ENCODE measurements at places on chromosomes 2 and 18.

DNA sequence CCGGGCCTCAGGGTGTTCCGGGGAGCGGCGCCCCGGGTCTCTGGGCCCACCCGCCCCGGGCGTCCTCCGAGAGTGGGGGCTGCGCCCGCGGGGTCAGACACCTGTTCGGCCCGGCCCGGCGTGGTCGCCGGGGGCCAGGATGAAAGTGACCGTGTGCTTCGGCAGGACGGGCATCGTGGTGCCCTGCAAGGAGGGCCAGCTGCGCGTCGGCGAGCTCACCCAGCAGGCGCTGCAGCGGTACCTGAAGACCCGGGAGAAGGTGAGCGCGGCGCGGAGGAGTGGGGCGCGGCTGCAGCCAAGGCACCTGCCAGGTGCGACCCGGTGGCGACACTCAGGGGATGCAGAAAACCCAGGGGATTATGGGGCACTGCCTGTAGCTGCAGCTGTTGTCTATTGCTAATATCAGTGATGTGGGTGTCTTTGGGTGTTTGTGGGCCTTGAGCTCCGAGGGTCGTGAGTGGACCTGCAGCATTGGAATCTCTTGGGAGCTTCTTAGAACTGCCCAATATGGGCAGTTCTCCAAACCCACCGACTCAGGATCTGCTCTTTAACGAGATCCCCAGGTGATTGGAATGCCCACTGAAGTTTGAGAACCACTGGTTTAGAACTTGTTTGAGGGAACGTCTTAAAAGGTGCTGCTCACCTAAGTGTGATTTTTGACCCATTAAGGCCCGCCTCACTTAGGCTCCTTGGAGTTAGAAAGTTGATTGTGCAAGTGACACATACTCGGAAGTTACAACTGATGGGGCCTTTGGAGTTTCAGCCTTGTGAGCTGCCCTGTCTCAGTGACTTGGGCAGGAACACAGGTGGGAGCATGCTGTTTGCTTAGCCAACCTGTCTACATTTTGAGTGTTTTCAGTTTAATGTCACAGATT lies 823 bp downstream of the PARD3B start:
- DNase-seq: no peak

- no peak for DNase-seq
These were observed 33.0 kb upstream of the GREB1 start for GRCh38 chr2:11500702-11501303.

GRCh38 chr2:64727013-64727767 lies 73.5 kb upstream of the SERTAD2 start:
- DNase-seq: no peak

- DNase-seq: no peak
These were observed 84.3 kb downstream of the RIT2 start for GRCh38 chr18:43031169-43031568.

GRCh38 chr2:129765678-129766351 lies 213.7 kb upstream of the RAB6C start:
- DNase-seq: no peak

DNA sequence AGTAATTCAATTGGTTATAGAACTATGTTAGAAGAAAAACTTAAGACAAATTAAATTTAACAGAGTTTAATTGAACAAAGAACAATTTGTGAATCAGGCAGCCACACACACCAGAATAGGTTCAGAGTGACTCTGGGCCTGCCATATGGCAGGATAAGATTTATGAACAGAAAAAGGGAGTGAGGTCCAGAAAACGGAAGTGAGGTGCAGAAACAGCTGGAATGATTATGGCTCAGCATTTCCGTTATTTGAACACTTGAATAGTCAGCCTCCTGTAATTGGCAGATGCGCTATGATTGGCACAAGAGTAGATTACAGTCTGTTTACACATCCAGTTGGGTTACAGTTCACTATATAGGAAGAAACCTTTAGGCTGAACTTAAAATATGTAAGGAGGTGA lies 99.0 kb downstream of the MBD2 start:
- DNase-seq: no peak

DNA sequence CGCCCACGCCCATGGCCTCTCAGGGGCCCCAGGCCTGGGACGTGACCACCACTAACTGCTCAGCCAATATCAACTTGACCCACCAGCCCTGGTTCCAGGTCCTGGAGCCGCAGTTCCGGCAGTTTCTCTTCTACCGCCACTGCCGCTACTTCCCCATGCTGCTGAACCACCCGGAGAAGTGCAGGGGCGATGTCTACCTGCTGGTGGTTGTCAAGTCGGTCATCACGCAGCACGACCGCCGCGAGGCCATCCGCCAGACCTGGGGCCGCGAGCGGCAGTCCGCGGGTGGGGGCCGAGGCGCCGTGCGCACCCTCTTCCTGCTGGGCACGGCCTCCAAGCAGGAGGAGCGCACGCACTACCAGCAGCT lies 2.4 kb downstream of the B3GNT7 start:
- DNase-seq: no peak

GRCh38 chr2:208006833-208007232 lies 18.5 kb downstream of the PLEKHM3 start:
- DNase-seq: no peak

- no peak for DNase-seq
These were observed 1794.1 kb upstream of the LRRTM1 start for GRCh38 chr2:82098617-82099016.

GRCh38 chr2:61536180-61536571 lies 2.0 kb downstream of the XPO1 start:
- DNase-seq: no peak

- no peak for DNase-seq
These were observed 49.1 kb downstream of the MFSD6 start for GRCh38 chr2:190457256-190457655.

- no peak for DNase-seq
These were observed 77.0 kb downstream of the MBD2 start for GRCh38 chr18:54147439-54147838.

- no peak for DNase-seq
These were observed 98.6 kb downstream of the HDAC4 start for GRCh38 chr2:239302083-239302807.

DNA sequence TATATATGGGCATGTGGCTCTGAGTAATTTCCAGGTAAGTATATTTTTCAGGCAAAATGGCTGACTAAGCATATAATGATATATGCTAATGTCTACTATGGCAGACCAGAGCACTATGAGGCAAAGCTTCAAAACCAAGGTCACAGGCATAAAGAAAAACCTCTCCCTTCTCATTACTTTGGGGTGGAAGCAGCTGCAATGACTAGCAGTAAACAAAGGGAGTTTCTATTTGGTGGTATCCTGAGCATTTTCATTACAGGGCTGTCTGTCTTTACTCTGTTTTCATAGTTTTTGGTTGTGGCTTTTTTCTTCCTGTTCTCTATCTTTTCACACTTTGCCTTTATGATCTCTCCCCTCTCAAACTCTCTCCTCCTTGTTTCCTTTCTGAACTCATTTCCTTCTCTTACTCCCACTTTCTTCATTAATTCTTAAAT lies 15.6 kb downstream of the PDE6D start:
- DNase-seq: no peak

DNA sequence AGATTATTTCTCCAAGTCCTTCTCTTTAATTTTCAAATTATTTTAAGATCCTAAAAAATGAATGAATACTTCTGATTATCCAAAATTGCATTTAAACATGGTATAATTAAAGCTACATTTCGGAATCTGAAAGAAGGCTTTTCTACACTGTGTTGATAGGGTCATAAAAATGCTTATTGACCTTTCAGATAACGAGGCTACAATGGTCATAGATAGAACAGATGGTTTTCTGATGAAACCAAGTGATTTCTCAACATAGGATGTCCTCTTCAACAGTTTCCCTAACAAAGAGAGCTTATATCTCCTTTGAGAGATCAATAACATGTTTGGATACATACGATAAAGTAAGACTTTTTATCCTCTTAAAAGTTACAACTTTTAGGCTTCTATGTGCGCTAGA lies 201.1 kb downstream of the PTH2R start:
- DNase-seq: no peak

- no peak for DNase-seq
These were observed 127.1 kb downstream of the NCOA1 start for GRCh38 chr2:24618144-24618543.

GRCh38 chr2:121529439-121530211 lies 1.1 kb upstream of the RNU4ATAC start:
- DNase-seq: no peak

DNA sequence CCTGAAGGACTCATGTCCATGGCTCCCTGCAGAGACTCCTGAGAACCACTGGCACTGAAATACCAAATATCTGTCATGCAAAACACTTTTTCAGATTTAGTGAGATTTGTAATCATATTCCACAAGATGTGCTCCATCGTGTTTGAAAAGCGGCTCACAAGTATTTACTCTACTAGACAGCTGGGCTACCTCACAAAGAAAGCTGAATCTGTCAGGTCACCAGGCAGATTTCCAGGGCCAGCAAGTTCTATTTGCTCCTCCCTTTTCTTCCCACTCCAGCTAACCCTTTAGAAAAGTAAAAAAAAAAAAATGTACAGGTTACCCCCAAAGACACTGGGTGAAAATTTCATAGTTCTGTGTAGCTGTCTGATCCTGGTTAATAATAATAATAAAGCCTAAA lies 22.9 kb downstream of the WIPF1 start:
- DNase-seq: no peak
